ENCODE measurements at places on chromosomes 5 and 9.
A peak's percentile ranks its signal among the peaks of the same experiment; 100 is the strongest.

DNA sequence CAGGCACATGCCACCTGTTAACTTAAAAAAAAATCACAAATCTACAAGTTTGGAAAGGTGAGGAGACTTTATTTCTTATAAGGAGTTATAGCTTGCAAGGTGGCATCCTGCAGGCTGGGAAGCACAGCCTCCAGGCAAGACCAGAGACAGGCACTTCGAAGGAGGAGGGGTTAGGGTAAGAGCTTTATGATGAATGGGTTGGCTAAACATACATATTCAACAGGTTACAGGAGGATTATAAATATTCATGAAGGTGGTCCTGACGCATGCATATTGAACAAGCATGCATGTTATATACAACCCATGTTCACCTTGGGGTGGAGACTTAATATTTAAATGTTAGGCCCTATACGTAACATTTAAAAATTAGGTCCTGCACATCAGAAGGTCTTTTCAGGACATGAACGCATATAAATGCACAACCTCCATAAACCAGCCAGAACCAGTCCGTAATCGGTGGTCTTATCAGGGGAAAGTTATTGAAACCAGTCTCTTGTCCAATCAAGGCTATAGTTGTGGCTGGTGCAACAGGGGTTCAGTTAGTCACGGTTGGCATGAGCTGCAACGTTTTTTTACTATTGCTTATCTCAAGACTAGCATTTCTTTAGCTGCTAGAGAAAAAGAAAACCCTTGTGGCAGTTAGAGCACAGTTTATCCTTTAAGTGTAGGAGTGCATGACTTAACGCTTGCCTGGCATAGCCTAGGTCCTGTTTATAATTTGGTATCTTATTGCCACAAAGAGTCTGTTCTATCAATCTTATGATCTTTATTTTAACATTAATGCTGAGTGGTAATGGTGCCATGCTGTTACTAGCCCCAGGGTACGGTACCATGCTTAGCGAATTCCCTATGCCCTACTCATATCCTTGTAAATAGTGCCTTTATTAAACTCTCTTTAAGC lies 72.7 kb downstream of the C9orf57 start:
- no peak for DNase-seq

GRCh38 chr5:18299166-18299565 lies 664.9 kb downstream of the TAF11L14 start:
- no peak for DNase-seq

- DNase-seq: peak; percentile 93
Measured at GRCh38 chr9:81759680-81760215, 70.4 kb upstream of the TLE1 start.

- DNase-seq: no peak
Measured at GRCh38 chr5:142248853-142249462, 75.9 kb downstream of the SPRY4 start.

GRCh38 chr5:121748686-121749085 lies 103.0 kb upstream of the FTMT start:
- no peak for DNase-seq

DNA sequence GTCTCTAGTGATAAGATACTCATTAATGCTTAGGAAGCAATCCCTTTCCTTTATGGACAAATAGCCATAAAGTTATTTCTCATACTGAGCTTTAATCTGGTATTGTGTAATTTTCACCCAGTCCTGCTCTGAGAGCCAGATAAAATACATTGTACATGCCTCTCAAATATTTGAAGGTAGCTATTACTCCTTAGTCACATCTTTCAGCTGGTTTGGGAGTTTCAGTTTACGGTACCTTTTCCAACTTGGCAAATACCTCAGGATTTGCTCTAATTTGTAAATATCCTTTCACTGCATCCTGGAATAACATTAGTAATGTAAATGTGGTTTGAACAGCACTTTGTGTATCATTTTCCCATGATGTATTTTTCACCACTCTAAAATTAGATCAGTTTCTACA lies 47.4 kb downstream of the ABHD17B start:
- no peak for DNase-seq

- DNase-seq: no peak
Measured at GRCh38 chr5:135660826-135661575, 82.2 kb upstream of the CXCL14 start.

- DNase-seq: no peak
Measured at GRCh38 chr9:108474356-108474755, 381.4 kb downstream of the ACTL7B start.

DNA sequence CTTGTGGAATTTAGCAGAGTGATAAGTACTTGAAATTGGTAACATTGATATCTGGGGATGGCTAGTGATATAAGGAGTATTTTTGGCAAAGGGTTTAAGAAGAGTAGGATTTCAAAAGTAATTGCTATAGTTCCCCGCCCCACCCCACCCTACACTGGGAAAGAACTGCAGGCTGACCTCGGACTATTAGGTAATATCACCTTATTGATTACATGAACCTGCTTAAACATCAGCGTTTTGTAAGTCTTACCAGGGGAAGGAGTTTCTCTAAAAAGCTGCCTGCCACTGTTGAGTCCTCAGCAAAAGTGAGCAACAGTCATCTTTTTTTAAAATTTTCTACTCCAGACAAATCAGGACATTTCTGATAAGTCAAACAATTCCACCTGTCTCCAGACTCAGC lies 337.3 kb downstream of the DTWD2 start:
- DNase-seq: no peak

- no peak for DNase-seq
Measured at GRCh38 chr9:71209890-71210289, 88.5 kb upstream of the TRPM3 start.

DNA sequence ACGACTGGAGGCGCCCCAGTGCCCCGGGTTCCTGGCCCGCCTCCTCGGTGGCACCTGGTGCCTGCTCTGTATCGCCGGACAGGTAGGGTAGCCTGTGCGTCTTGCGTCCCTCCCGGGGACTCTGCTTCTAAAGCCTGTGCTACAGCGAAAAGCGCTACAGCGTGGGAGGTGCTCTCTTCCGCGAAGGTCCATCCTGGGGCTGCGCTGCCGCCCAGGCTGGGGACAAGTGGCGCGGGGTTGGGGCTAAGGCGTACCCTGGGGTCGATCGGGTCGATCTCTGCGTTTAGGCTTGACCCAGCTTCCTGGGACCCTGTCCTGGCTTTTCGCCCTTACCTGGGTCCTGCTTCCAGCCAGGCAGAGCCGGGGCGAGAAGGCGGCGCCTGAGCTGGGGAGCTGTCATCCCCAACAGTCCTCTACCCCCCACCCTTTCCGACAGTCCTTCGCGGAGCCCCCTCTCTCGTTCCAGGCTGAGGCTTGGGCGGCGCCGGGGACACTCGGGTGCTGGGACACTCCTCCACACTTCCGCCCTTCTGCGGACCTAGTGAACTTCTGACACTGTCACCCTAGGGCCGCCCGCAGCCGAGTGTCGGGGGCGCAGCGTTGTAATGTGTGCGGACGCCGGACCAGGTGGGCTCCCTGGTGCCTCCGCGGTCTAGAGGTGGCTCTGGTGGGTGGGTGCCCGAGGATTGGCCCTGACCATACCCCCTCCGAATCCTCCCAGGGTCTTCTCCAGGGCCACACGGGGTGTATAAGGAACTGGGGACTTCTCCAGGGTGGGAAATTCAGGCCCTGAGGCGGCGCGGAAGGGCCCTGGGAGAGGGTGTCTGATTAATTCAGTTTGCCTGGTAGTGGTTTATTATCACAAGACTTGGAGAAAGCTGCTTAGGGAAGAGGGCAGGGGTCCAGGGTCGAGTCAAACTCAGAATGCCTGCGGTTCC lies 328.2 kb downstream of the SH3GL2 start:
- DNase-seq: no peak

DNA sequence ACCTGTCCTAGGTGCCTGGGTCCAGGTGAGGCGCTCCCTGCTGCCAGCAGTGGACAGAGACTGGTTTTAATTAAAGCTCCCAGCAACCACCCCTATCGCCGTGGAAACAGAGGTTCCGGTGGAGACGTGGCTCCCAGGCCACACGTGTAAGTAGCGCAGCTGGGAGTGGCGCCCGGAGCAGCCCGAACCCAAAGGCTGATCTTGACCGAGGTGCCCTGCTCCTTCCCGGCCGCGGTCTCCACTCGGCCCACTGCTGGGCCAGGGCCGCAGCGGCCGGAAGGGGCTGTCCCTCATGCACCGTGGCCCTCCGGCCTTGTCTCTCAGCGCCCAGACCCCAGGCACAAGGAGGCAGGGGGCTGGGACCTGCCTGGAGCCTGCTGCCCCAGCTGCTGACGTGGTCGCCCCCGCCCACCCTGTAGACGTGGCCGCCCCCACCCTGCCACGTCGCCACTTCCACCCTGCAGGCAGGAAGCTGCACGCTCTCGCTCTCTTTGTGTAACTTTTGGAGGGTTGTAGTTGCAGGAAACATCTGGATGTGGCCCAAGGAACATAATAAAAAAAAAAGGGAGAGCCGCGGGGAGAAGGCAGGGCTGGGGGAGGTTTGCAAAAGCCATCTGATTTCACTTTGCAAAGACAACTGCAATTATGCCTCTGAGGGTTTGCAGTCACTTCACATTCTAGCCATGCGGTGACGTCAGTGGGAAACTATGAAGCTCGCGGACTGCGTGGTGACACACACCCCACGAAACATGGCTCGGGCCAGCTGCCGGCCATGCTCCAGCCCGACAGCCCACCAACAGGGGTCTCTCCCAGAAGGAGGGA lies 129.9 kb downstream of the RXRA start:
- peak; percentile 96 for DNase-seq

- peak; percentile 59 for DNase-seq
Measured at GRCh38 chr5:142886211-142886610, 116.0 kb downstream of the ARHGAP26 start.

- peak; percentile 48 for DNase-seq
Measured at GRCh38 chr9:95505717-95506427, 10.9 kb downstream of the PTCH1 start.

DNA sequence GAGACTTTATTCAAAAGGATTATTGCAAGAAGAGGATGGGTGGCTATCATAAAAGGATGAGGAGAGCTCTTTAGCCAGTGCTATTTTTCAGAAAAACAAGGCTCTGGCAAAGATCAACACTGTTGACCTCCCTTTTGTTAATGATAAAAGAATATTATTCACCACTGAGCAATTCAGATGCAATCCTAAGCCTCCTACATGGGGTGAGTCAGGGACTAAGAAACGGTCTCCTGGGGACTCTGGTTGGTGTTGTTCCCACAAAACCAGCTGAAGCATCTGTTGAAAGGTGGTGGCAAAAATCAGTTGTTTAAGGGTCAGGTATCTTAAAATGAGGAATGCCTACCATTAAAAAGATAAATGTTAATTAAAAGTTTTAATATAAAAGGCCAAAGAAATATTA lies 7.7 kb upstream of the GCNT1 start:
- DNase-seq: peak; percentile 87

- no peak for DNase-seq
Measured at GRCh38 chr5:142210864-142211412, 102.4 kb downstream of the NDFIP1 start.

DNA sequence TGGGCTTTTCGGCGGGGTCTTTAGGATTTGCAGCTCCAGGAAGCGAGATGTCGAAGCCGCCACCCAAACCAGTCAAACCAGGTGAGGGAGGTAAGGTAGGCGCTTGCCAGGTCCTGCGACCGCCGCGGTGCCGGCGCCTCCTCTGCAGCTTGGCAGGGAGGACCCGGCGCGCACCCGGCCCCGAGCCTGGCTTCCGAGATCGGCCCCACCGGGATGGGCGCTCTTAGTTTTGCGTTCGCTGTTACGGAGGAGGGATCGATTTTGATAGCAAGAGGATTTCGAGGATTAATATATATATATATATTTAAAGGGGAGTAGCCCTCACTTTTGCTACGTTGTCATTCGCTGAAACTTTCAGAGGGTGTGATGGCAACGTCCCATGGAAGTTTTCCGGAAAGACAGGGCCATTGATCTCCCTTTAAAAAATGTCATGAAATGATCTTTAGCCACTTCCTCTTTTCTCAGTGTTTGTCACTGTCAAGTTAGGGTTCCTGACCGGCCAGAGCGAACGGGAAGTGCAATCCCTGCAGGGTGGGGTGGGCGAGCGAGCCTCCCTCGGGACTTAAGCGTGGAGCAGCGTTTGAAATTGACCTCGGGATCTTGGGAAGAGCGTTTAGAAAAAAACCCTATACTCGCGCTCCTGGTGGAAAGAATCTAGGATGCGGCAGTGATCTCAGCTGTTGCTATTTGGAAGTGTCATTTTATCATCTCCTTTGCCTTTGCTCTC lies 495 bp downstream of the OSTF1 start:
- DNase-seq: peak; percentile 79

DNA sequence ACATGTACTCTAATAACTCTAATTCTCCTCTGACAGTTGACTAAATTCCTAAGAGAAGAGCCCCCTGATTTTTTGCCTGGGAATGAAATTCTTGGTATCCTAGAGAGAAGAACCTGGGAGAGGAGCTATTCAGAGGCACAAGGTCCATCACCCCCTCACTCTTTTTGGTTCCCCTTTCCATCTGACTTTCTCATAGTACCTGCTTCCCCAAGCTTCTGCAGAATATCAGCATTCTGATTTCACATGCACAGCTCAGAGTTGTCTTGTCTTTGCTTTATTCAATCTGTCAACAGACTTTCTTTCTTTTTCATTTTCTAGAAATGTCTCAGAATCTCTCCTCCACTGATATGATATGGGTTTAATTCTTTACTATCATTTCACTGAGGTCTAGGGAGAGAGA lies 141.5 kb upstream of the FBXL17 start:
- DNase-seq: no peak

DNA sequence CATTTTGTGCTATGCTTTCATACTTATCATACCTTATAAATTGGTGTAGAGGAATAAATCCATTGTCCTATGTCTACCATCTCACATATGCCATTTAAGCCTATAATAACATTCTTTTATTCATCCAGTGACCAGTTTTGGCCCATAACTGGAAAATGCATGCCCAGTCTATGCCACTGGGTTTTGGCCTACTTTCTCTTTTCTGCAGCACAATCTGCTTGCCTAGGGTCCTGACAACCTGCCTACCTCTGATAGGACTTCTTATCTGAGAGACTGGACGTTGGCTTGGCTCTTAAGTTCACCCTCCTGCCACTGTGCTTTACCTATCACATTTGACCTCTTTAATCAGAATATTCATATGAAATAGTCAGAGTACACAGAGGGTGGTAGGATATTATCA lies 103.0 kb downstream of the PRR16 start:
- DNase-seq: no peak

- DNase-seq: no peak
Measured at GRCh38 chr9:84759300-84759750, 89.8 kb downstream of the NTRK2 start.

DNA sequence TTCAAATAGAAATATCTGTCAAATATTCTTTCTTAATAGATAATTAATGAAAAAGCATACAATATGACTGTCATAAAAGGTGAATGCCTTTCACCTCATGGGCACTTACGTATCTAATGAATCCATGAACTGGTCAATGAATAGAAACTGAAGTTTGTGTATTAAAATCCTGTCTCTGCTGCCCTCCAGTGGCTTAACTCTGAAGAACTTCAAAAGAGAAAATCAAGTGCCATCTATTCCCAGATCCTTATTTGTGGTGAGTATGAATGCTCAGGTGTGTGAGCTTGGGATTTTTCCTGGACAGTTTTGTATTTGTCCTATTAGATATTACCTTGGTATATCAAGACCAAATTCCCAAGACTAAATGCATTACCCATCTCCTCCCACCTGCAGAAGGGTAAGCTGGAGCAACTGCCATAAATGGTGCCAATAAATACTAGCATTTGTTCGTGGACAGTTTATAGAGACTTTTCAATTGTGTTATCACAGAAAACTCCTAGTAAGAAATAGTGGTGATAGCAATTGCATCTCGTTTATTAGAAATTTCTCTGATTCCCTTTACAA lies 44.0 kb upstream of the SVEP1 start:
- DNase-seq: peak; percentile 64

Data from HCEC 1CT (cell line).